Activated CD8-positive, alpha-beta memory T cell treated with anti-CD3 and anti-CD28 coated beads, Interleukin-2, amount 10 ng/mL, durations not matched to agents 7 days and 5 days (primary cell): ENCODE measurements at places on chromosomes 11 and 22.

DNA sequence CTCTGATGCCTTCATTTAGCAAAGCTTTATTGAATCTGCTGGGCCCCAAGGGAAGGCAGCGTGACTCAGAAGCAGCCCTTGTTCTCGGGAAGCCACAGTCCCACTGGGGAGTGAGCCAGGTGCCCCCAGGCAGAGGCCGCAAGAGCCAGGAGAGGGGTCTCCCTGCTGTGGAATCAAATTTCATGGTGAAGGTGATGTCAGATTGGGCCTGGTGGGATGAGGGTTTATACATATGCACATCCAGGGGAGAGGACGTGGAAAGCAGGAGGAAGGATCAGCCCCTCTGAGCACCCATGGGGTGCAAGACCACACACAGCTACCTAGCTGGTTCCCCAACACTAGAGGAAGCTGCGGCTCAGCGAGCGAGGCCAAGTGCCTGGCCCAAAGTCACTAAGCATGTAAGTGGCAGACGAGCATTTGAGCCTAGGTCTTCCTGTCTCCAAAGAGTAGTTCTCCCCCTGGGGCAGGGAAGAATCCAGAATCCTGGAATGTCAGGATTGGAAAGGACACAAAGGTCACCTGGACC lies 2.0 kb downstream of the SYNGR1 start:
- peak; percentile 79 for DNase-seq

GRCh38 chr22:36644333-36644757 lies 59.2 kb downstream of the CACNG2 start:
- peak; percentile 48 for DNase-seq

- no peak for DNase-seq
Measured at GRCh38 chr11:12377106-12377823, at the start of gene PARVA. PARVA (plus strand) TSS chr11:12377571; CDS start chr11:12377648, 77 bp downstream.

DNA sequence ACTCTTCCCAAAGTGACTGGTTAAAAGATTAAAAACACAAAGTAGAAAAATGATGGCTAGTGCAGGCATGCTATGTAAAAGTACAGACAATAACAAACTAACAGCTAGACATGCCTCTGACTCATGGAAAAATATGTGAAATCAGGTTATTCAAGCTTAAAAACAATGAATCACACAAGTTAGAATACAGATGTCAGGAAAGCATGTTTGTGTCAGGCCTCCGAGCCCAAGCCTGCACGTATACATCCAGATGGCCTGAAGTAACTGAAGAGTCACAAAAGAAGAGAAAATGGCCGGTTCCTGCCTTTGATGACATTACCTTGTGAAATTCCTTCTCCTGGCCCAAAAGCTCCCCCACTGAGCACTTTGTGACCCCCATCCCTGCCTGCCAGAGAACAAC lies 110.1 kb downstream of the NOX4 start:
- DNase-seq: no peak

- DNase-seq: peak; percentile 49
Measured at GRCh38 chr22:41762980-41763779, 37.3 kb upstream of the CCDC134 start.

DNA sequence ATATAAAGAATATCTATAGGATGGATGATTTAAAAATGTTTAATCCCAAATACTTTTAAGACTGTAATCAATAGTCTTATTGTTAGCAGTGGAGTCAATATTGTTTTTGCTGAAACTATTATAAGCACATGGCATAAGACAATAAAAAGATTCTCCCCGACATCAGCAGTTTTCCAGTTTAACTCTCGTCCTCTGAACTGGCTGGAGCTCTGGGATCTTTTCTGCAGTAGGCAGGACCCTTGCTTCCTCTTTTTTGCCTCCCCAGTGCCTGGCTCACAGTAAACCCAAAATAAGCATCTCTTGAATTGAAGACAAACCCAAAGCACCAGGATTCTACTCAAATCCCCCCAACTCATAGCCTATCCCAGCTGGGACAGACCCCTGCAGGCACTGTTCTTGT lies 32.9 kb downstream of the KCNJ1 start:
- DNase-seq: no peak

DNA sequence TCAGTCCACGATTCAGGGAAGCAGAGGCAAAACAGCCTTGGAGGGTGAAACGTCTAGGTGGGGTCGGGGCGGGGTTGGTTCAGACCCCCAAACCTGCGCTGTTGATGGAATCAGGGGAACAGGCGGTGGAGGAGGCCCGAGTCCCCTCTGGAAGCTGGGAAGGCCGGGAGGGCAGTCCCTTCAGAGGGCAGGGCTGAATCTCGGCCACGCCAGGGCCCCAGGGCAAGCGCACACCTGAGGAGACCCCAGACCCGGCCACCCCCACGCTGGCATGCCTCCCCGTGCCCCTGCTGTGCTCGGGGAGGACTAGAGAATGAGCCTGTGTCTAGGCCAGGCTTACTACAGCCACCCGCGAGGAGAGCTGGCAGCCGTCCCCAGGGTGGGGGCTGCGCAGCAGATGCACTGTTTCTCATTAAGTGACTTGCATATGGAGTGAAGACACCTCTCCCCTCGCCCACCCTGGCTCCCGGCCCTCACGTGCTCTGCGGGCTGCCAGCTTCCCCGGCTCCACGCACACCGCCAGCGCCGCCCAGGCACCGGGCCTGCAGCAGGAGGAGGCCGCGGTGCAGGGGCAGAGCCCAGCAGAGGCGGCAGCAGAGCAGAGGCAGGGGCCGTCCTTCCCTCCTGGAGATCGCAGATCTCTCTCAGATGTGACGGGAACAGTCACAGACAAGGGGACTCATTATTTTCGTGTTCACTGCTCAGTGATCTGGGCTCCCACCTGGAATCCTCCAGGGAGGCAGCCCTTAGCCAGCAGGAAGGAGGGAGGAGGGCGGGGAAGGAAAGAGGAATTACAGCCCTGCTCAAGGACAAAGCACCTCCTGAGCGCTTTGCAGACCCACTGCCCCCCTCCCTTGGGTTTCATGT lies 47.1 kb upstream of the OPCML start:
- DNase-seq: no peak

- DNase-seq: no peak
Measured at GRCh38 chr22:46063846-46064227, 86.5 kb upstream of the PPARA start.

DNA sequence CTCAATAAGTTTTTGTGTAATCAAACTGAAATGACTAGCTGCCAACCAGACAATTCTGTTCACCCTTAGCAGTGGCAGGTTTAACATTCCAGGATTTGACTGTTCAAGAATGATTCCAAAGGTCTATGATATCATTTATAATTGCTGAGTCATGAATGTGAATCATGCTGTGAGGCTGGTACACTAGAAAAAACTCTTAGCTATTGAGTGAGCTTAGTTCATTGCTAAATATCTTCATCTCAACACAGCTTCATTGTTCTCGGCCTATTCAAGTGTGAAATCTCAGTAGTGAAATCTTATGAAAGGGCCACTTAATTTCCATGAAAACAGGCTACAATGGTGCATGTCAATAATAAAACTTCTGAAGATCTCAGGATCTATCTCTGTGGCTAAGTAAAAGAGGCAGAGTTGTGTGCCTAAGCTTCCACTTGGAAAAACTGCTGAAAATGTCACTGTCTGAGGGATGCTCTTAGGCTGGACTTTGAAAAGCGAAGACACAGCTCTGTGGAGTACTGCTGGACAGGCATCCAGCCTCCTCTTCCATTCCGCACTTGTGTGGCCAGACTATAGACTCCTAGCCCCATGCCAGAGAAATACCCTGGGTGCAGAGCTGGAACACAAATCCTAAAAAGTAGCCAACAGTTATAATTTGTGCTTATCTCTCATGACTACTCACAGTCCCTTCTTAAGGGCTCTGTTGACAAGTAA lies 12.8 kb downstream of the AQP11 start:
- no peak for DNase-seq

DNA sequence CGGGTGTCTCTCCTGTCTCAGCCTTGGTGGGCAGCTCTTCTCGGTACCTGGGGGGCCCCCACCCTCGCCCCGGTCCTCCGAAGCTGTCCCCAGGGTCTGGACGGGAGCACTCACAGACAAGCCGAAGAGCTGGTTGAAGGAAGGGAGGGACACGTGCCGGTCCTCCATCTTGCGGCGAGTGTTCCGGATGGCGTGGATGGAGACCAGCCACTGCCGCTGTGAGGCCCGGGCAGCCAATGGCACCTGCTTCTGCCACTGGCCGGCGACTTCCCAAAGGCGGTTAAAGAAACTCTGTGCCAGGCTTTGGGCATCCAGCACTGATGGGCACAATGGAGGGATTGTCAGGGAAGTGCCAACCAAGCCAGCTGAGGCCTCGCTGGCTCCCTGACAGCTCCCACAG lies 18.7 kb downstream of the PPM1F start:
- no peak for DNase-seq

DNA sequence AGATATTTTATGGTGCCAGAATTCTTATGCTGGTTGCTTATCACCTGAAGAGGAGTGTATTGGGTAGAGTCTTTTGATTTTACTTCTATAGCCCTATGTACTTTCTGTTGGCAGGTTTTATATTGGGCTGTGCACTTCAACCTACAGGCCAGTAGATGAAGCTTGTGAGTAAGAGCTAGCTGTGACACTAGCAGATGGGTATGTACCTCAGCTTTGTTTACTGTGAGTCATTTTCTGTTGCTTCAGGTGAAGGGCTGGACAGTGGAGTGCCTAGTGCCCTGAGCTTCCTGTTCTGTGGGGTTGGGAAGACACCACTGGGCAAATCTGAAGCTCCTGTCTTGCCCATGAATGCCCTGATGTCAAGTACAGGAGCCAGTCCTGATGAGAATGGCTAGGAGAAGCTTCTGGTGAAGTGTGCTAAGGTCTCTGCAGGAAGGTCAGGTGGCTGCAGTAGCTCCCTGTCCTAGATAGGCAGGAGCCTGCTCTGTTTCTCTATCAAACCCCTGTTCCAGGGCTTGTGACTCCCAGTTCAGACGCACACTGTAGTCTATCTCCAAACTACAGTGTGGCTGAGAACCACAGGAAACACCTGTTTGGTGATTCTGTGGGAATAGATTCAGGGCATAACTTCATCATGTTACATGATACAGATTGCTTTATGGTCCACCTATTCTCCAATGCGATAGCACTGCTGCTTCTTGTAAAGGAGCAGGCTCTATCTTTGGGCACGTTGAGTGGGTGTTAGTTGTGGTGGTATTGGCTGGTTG lies 755.7 kb downstream of the KCNA4 start:
- DNase-seq: no peak

DNA sequence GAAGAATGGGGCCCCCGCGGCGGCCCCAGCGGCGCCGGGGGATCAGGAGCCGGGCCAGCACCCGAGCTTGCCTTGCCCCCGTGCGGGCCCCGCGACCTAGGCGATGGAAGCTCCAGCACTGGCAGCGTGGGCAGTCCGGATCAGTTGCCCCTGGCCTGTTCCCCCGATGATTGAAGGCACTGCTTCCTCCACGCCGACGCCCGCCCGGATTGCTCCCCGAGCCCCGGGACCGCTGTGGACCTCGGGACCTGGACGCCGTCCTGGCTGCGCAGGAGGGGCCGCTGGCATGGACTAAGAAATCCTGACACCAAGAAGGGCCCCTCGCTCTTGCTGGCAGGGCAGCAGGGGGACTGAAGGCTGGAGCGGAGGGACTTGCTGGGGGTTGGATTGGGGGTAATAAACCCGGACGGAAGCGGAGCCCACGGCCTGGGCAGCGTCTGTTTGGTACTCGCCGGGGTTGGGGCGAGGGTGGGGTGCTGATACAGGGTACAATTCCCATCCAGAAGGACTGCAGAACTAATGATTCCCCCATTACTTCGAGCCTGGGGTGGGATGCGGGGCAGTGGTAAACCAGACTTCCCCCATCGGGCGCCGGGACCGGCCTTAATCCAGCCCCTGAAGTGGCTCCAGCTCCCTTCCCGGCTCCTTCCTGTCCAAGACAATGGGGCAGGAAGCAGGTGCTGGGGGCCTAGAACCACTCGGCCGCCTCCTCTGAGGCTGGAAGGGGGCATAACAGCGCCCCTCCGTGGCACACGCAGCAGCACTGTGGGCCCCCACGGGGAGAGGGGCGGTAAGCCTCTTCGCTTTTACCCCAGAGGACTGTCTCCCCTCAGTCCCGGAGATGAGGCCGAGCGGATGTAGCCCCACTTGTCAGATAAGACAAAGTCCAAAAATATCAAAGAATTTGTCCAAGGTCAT lies 1.0 kb downstream of the CCDC85B start:
- DNase-seq: peak; percentile 67

DNA sequence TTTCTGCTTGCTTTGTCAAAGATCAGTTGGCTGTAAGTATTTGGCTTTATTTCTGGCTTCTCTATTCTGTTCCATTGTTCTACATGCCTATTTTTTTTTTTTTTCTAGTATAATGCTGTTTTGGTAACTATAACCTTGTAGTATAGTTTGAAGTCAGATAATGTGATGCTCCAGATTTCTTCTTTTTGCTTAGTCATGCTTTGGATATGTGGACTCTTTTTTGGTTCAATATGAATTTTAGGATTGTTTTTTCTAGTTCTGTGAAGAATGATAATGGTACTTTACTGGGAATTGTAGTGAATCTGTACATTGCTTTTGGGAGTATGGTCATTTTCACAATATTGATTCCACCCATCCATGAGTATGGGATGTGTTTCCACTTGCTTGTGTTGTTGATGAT lies 37.9 kb upstream of the ARHGAP20 start:
- no peak for DNase-seq

GRCh38 chr11:112822478-112823274 lies 138.5 kb upstream of the NCAM1 start:
- DNase-seq: no peak

DNA sequence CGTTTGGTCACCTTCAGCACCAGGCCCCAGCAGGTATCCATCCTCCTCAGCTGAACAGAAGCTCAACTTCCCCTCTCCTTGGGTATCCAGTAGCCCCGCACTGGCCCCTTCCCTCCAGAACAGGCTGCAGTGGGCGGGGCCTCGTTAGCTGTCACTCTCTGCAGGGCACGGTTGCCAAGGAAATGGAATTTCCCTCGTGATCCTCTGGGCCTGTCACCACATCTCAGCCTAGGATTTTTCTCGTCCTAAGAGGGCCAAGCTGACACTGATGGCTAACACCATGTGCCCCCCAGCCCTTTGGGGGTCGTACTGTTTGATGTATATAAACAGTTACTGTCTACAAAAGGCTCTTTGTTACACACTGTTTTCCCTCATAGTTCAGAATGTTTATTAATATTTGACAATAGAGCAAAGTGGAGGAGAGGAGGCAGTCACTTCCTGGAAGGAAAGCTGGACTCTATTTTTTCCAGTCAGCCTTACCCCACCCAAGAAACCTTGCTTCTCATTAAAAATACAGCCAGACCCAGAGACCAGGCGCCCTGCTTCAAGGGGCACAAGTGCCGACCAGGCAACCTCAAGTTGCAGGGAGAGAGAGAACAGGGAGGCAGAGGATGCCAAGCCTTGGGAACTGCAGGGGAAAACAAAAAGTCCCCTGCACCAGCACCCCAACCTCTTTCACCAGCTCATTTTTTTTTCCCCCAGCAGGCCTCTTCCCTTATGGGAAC lies 44.5 kb downstream of the FEZ1 start:
- DNase-seq: no peak

DNA sequence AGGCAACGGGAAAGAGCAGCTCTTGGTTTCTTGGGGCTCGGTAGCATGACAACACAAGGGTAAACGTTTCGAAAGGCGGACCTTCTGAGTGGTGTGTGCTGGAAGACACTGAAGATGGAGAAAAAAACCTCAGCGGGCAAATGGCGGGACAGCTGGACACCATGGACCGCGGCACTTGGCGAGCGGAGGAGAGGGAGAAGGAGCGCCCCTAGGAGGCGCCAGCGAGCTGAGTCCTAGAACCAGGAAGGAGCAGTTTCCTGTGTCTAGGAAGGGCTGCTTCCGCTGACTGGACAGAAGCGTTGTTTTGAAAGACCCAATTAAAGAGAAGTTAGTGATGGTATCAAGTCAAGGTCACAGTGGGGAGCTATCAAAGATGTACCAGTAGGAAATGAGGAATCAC lies 44.0 kb upstream of the OPCML start:
- DNase-seq: no peak
